ENCODE measurements at places on chromosomes 6 and 20. TPM values are rescaled to one million over a fixed set of nuclear protein-coding genes. Genes with fewer than 3 reads are reported as not detected.

TMC2 gene
- 0.22 TPM for total RNA-seq

MTFR2 gene
- total RNA-seq: not detected

ADGRF1 gene
- not detected for total RNA-seq

OXT gene
- total RNA-seq: 1.8 TPM

DNA sequence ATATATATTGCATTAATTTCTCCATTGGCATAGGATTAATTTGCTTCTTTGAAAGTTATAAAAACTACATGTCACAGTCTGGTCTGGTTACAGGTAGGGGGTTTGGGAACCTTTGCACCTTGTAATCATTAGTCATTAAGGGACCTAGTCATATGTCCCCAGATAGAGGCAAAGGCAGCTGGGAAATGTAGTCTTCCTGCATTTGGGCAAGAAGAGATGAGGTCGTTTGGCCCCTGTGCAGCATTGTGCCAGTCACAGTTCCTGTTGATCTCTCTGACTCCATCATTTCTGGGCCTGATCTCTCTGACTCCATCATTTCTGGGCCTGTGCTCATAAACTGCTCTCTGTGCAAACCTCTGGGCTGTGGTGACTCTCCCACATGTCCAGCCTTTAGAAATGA is 73.2 kb downstream of the BCKDHB start:
- H3K36me3 ChIP-seq: peaks cover 14% of the 10 kb centered on the region
- no peak for DNase-seq
- H3K4me3 ChIP-seq: no peak overlapping the region
- no peaks in the 10 kb centered on the region for H3K4me1 ChIP-seq
- H3K27me3 ChIP-seq: no peaks in the 10 kb centered on the region
- no peak overlapping the region for H3K27ac ChIP-seq

DNA sequence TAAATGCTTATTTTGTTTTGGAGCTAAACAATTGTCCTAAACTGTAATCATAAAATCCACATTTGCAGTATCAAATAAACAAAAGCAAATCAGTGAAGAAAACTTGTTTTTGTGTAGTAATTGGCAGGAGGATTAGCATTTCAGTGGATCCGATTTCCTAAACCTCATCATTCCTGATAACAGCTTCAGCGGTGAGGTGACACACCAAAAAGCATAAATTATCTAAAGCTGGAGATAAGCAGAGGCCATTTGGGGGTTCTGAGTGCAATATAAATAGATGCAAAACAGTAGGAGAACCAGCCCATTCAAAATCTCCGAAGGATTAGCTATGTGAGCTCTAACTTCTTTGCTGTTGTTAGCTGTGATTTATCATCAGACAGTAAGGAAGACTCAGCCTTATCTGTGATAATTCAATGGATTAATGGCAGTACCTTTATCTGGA is 235.8 kb downstream of the EPHA7 start:
- no peaks in the 10 kb centered on the region for H3K36me3 ChIP-seq
- no peak overlapping the region for H3K4me3 ChIP-seq
- no peaks in the 10 kb centered on the region for H3K27me3 ChIP-seq

- H3K4me1 ChIP-seq: no peaks in the 10 kb centered on the region
- no peaks in the 10 kb centered on the region for H3K36me3 ChIP-seq
Measured at GRCh38 chr6:110491644-110492317, 15.4 kb upstream of the SLC22A16 start.

DNA sequence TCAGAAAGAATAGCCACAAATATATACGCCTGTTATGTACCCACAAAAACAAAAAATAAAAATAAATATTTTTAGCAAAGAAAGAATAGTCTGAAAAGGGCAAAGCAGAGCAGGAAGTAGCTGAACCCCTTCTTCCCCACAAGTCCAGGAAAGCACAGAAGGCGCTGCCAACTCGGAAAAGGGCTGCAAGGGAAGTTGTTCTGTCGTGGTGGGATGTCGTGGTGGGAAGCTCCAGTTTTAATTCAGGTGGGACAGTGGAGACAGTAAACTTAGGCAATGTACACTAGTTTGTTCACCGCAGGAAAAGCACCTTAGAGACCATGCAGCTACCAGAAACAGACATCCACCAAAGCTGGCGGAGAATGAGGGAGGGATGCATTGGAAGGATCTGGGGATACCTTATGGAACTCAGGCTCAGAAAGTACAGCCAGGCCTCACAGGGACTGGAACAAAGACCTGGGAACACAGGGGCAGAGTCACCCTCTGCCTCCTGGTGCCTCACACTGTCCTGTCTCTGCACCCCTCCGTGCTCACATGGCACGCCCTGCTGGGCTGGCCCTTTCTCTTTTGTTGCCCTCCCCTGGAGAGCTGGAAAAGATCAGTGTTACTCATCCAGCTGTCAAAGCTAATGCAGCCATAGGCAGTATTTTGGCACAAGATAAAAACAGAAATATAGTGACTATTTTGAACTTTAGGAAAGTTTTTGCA is 3.3 kb upstream of the APMAP start:
- H3K27me3 ChIP-seq: no peaks in the 10 kb centered on the region
- no peak overlapping the region for H3K4me3 ChIP-seq
- no peaks in the 10 kb centered on the region for H3K36me3 ChIP-seq
- peaks cover 59% of the 10 kb centered on the region for H3K4me1 ChIP-seq
- no peak for DNase-seq

DNA sequence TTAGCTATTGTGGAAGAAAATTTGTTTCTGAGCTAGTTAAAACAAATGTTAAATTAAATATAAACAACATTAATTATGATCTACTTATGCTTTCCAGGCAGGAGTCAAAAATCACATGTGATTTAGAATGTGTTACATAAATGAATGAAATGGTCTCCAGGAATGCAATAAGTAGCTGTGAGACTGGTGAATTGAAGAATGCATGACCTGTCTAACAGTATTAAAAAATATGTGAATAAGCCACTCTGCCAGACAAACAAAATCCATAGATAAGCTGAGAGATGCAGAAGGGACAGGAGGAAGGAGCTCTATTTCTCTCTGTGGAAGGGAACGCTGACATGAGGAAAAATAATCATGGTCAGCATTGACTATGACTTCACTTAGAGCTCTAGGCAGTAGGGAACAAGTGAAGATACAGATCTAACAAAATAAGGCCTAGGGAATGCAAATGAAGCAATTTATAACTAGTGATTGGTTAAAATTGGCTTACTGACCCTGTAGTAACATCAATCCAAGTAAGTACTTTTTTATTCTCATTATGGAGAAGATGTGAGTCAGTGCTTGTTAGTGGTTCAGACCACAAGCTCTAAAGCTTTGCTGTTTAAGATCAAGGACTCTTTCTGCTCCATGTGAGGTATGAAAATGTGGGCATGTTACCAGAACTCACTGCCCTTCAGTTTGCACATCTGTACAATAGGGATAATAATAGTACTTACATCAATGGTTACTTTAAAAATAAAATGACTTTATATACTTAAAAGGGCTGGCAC is 432.6 kb downstream of the MMUT start:
- no peaks in the 10 kb centered on the region for H3K4me1 ChIP-seq
- no peak for DNase-seq
- H3K4me3 ChIP-seq: no peak overlapping the region
- no peaks in the 10 kb centered on the region for H3K36me3 ChIP-seq
- no peaks in the 10 kb centered on the region for H3K27me3 ChIP-seq
- H3K27ac ChIP-seq: no peak overlapping the region

- H3K36me3 ChIP-seq: no peaks in the 10 kb centered on the region
- no peak overlapping the region for H3K4me3 ChIP-seq
- H3K4me1 ChIP-seq: no peaks in the 10 kb centered on the region
- H3K27me3 ChIP-seq: no peaks in the 10 kb centered on the region
- H3K27ac ChIP-seq: no peak overlapping the region
Measured at GRCh38 chr6:134161041-134161440, 108.6 kb upstream of the SLC2A12 start.

DNA sequence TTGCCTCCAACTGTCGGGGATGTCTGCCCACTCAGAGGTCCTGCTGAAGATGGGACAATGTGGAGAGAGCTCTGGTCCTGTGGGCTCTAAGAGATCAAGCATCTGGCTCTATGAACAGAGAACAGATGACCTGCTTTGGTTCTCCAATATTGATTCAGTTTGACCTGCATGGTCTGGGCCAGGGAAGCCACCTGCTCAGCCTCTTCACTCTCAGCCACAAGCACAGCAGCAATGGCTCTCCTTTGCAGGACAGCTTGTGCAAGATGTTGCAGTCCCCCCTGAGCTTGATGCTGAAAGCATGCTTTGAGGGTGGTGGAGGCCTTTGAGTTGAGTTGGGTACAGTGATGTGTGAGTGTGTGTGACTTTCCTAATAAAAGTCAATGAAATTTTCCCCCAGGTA is 18.6 kb upstream of the MCM3 start:
- no peak overlapping the region for H3K27ac ChIP-seq
- no peaks in the 10 kb centered on the region for H3K27me3 ChIP-seq
- no peaks in the 10 kb centered on the region for H3K4me1 ChIP-seq

Measured in tibial nerve (tissue), 4 donors.